ENCODE measurements at places on chromosomes 1 and 21.

GRCh38 chr1:87796471-87796901, 467.8 kb downstream of the LMO4 start:
- H3K4me3 ChIP-seq, result no peak overlapping the region
- H3K27ac ChIP-seq, result no peak overlapping the region
- no peak for DNase-seq
- no peaks in the 10 kb centered on the region for H3K36me3 ChIP-seq

GRCh38 chr1:47651311-47652089, 213.7 kb downstream of the FOXD2 start:
- no peak for DNase-seq
- no peaks in the 10 kb centered on the region for H3K27me3 ChIP-seq
- H3K4me3 ChIP-seq, result no peak overlapping the region

- H3K4me3 ChIP-seq, result peak overlapping the region; percentile 64
- no peak for DNase-seq
- no peak overlapping the region for H3K27ac ChIP-seq
- H3K27me3 ChIP-seq, result no peaks in the 10 kb centered on the region
- H3K4me1 ChIP-seq, result peaks cover 16% of the 10 kb centered on the region
Observed at GRCh38 chr1:103525114-103525606, 339 bp upstream of the RNPC3 start.

GRCh38 chr1:46043458-46044017, 88.9 kb downstream of the PIK3R3 start:
- no peak for DNase-seq
- no peak overlapping the region for H3K4me3 ChIP-seq
- H3K36me3 ChIP-seq, result no peaks in the 10 kb centered on the region
- no peak overlapping the region for H3K27ac ChIP-seq
- no peaks in the 10 kb centered on the region for H3K27me3 ChIP-seq

DNA sequence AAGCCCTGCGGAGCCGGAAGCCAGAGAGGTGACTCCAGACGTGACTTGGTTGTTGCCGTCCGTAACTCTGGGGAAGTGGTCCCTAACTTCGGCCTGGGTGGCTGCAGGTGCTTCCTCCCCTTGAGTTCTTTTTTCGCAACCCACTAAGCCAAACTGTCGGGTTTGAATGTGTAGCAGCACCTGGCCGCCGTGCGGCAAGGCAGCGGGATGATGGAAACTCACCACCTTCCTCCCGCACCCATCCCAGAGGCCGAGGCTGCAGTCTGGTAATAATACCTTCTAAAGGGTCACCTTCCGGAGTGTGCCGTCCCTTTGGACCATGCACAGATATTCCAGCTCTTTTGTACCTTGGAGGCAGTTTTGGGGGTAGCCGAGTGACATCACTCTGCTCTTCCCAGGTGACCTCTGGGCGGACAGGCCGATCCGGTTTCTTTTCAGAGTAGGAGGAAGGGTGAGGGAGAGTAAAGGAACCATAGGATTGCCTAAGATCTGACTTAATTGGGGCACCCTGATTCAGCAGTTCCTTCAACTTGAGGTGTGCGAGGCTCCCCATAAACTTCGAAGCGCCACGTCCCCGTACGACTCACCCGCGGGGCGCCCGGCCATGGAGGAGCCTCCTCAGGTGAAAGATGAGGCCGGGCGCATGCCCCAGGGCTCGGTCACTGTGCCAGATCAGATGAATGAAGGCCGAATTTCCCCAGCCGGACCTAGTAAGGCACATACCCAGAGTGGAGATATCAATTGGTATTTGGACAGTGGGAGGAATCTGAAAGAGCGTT, 1.0 kb downstream of the KCNK1 start:
- DNase-seq, result no peak
- peaks cover 3% of the 10 kb centered on the region for H3K27me3 ChIP-seq
- H3K4me3 ChIP-seq, result peak overlapping the region; percentile 80
- no peak overlapping the region for H3K27ac ChIP-seq
- H3K4me1 ChIP-seq, result peaks cover 9% of the 10 kb centered on the region
- H3K36me3 ChIP-seq, result no peaks in the 10 kb centered on the region

GRCh38 chr1:109484519-109484975, 842 bp downstream of the ATXN7L2 start:
- H3K27ac ChIP-seq, result peak overlapping the region; percentile 3
- H3K4me3 ChIP-seq, result peak overlapping the region; percentile 93
- DNase-seq, result peak; percentile 65
- H3K4me1 ChIP-seq, result peaks cover 14% of the 10 kb centered on the region
- peaks cover 5% of the 10 kb centered on the region for H3K36me3 ChIP-seq

GRCh38 chr1:3369446-3370076, 84.9 kb upstream of the ARHGEF16 start:
- no peaks in the 10 kb centered on the region for H3K36me3 ChIP-seq
- peaks cover 58% of the 10 kb centered on the region for H3K4me1 ChIP-seq
- peak; percentile 99 for DNase-seq

DNA sequence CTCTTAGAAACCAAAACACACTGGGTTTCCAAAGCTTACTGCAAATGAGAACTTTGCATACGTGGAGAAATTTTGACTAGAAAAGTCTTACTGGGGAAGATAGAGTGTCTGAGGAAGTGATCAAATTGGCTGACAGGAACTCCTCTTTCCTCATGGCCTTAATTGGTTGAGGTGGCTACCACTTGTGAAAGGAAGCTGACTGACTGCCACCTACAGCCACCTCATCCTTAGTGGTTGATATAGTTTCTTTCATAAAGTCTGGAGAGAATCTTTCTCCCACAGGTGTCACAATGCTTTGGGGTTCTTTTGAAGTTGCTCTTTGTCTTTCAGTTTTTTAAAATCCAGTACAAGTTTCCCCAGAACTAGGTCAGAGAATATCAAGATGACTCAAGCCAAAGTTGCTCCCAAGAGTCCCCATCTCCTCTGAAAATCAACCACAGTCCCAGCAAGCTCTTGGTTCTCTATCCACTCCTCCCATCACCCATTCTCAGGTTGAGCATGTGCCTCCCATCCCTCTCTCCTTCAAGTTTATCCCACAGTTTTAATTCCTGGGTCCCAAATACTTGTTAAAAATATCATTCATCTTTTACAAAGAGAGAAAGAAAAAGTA, 43.3 kb downstream of the GPR88 start:
- peaks cover 32% of the 10 kb centered on the region for H3K4me1 ChIP-seq
- no peak for DNase-seq
- no peak overlapping the region for H3K4me3 ChIP-seq
- H3K27me3 ChIP-seq, result no peaks in the 10 kb centered on the region

DNA sequence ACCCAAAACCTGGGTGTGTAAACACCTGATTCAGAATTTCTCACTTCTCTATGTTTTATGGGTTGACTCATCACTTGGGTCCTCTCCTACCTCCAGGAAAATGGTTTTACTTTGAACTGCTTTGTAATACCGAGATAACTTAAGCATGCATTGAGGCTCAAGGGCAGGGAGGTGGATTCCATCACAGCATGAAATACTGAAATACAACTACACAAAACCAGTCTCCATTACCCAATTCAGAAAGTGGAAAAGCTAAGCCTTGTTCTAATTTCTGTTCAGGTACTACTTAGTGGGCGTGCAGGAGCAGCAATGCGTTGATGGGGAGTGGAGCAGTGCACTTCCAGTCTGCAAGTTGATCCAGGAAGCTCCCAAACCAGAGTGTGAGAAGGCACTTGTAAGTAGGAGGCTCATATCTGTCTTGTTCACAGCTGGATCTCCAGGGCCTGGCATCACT, 6.1 kb upstream of the C4BPA start:
- no peak overlapping the region for H3K4me3 ChIP-seq
- H3K27ac ChIP-seq, result no peak overlapping the region
- H3K4me1 ChIP-seq, result no peaks in the 10 kb centered on the region

GRCh38 chr1:167862432-167863076, 51.4 kb downstream of the ADCY10 start:
- peaks cover 12% of the 10 kb centered on the region for H3K4me1 ChIP-seq
- no peak overlapping the region for H3K27ac ChIP-seq

- no peaks in the 10 kb centered on the region for H3K36me3 ChIP-seq
- H3K4me1 ChIP-seq, result peaks cover 4% of the 10 kb centered on the region
Observed at GRCh38 chr1:19639999-19640362, 4.1 kb upstream of the NBL1 start.

DNA sequence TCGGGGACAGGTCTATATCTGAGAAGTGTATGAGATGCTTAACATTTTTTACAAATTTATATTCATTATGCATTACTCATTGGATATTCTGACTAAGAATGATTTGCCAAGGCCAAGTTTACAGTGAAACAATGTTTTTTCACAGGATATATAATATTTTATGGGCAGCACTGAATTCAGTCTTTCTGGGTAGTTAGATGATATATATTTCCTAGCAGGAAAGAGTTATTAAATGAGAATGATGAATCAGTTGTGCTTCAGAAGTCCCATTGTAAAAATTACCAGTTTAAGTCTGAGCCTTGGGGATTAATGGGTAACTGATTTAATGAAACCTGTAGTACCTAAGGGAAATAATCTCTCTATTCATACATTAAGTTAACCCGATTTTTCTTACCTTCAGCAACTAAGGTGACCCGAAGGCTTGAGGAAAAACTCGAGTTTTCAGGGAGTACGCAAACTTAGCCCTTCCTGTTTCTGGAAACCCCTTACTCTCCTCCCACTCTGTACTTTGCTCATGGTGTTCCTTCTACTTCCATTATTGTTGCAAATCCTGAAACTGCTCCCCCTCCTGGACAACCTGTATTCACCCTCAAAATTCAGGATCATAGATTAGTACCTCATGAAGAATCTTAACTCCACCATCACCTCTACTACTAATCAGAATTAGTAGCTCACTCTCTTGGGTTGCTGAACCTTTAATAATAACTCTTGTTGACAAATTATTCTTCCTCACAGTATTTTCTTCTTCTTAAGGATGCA, 135.1 kb downstream of the AK5 start:
- H3K36me3 ChIP-seq, result no peaks in the 10 kb centered on the region
- peaks cover 18% of the 10 kb centered on the region for H3K4me1 ChIP-seq
- H3K27ac ChIP-seq, result peak overlapping the region; percentile 2
- H3K27me3 ChIP-seq, result no peaks in the 10 kb centered on the region
- no peak for DNase-seq

DNA sequence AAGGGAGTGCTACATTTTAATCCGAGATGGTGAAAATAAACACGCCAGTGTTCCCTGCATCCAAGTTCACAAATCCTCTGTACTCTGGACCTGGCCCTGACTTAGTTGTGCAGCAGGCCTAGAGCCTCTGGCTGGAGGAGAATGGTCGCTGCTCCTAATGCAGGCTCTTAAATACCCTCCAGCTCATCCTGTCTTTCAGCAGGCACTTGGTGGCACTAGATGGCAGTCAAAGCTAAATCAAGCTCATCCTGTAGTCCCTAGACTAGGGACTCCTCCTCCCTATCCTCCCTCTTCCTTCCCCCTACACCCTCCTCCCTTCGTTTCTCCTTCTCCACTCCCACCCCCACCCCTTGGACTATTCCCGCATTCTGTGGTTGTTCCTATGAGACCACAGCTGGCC, 41.6 kb upstream of the MTR start:
- no peaks in the 10 kb centered on the region for H3K36me3 ChIP-seq
- H3K4me3 ChIP-seq, result no peak overlapping the region
- H3K27me3 ChIP-seq, result no peaks in the 10 kb centered on the region
- no peak overlapping the region for H3K27ac ChIP-seq
- no peaks in the 10 kb centered on the region for H3K4me1 ChIP-seq

- H3K4me3 ChIP-seq, result no peak overlapping the region
- H3K36me3 ChIP-seq, result no peaks in the 10 kb centered on the region
- no peaks in the 10 kb centered on the region for H3K4me1 ChIP-seq
Observed at GRCh38 chr1:192747301-192747700, 61.5 kb upstream of the RGS2 start.

DNA sequence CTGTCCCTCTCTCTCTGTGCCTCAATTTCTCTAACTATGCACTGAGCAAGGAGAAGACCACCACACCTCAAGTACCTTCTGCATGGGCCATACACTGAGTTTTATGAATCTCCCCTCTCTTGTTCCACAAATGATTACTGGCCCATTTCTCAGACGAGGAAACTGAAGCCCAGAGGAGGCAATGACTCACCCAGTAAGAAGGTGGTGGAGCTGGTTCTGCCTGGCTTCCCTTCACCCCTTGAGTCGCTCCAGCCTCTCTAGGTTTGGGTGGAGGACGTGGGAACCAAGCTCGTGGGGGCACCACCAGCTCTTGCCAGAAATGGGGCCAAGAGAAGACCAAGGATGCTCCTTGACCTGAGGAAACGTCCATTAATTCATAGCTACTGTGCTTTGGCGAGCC, 21.3 kb upstream of the RUNX3 start:
- H3K4me1 ChIP-seq, result peaks cover 26% of the 10 kb centered on the region
- no peaks in the 10 kb centered on the region for H3K36me3 ChIP-seq
- no peak for DNase-seq
- no peak overlapping the region for H3K27ac ChIP-seq
- no peak overlapping the region for H3K4me3 ChIP-seq

DNA sequence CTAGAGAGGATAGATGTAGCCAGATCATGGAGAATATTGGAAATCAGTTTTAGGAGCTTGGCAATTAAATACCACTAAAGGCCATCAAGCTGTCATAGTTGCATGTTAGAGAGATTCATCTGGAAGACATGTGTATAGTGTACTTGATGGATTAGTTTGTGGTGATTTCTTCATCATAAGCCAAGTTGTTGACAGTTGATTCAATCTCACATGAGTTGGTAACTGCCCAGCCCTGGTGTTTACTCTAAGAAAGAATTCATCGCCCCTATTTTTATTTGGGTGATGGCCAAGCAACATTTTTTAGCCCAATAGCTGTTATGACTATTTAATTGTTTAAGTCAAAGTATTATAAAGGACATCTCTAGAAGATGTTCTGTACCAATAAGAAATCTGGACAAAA, 737.6 kb downstream of the PLA2G4A start:
- no peaks in the 10 kb centered on the region for H3K36me3 ChIP-seq
- no peak overlapping the region for H3K4me3 ChIP-seq
- DNase-seq, result no peak
- H3K27me3 ChIP-seq, result no peaks in the 10 kb centered on the region
- H3K27ac ChIP-seq, result no peak overlapping the region

DNA sequence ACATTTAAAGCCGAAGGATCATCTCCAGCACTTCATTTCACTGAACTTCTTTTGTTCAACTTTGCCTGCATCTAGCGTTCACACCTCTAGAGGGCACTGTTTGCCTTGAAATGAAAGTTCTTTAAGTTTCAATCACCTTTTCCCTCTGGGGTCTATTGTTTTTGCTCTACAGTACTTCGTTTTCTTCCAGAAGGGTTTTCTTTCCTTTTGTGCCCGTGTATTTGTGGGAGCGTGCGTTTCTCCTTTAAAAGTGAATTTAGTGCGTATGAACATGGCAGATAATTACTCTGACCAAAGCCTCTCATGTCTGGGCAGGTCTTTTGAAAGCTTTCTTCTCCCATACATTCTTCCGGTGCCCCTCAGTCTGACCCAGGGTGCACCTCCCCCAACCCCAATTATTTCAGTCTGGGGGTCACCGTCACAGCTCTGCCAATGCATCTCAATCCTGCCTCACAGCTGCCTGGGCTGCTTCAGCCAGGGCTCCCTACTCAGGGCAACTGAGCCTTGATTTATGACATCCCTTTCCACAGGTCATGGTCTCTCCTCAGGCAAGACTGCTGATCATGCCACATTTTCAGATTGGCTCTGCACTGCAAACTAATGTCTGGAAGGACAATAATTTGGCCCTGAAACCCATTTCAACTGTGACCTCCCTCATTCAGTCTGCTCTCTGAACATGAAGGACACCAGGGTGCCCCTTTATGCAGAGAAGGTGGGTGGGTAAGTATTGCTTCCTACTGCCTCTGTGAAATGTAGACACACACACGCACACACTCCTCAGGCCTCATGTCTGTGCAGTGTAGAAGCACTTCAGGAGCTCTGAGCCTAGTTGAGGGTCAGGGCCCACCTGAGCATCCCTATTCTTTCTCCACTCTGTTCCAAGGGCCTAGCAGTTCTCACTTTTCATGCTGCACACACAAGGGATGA, 88.6 kb downstream of the NUF2 start:
- H3K4me3 ChIP-seq, result no peak overlapping the region
- DNase-seq, result peak; percentile 42
- H3K27me3 ChIP-seq, result peaks cover 1% of the 10 kb centered on the region
- H3K4me1 ChIP-seq, result no peaks in the 10 kb centered on the region
- no peak overlapping the region for H3K27ac ChIP-seq
- no peaks in the 10 kb centered on the region for H3K36me3 ChIP-seq

GRCh38 chr1:36802018-36802417, 232.3 kb downstream of the GRIK3 start:
- no peaks in the 10 kb centered on the region for H3K27me3 ChIP-seq
- no peaks in the 10 kb centered on the region for H3K4me1 ChIP-seq
